ENCODE measurements at places on chromosomes 1 and 21.

- no peak for DNase-seq
Measured at GRCh38 chr1:209855623-209856022, 27.9 kb downstream of the UTP25 start.

DNA sequence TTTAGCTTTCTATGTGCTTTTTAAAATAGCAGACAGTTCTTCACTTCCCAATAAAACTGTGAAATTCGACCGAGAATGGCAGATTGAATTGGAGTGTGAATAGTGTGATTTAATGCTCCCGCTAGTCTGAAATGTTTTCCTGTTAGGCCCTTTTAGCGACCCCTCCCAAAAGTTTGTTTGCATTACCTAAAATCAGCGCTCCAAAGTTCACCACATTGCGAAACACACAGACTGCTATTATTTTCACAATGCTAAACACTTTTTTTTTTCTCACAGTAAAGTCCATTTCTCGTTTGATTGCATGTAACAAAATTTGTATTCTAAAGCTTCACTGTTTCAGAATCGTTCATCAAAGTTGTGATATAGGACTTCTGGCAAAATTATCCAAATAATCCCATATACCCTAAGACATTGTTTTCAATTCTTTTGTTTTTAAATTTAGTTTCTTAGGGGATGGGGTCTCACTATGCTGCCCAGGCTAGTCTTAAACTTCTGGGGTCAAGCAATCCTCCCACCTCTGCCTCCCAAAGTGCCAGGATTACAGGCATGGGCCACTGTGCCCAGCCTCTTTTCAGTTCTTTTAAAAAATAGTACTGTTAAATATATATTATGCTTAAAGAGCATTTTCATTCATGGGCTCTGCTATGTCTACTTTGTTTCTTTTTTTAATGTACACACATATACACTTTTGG lies 76.5 kb upstream of the USH2A start:
- no peak for DNase-seq

DNA sequence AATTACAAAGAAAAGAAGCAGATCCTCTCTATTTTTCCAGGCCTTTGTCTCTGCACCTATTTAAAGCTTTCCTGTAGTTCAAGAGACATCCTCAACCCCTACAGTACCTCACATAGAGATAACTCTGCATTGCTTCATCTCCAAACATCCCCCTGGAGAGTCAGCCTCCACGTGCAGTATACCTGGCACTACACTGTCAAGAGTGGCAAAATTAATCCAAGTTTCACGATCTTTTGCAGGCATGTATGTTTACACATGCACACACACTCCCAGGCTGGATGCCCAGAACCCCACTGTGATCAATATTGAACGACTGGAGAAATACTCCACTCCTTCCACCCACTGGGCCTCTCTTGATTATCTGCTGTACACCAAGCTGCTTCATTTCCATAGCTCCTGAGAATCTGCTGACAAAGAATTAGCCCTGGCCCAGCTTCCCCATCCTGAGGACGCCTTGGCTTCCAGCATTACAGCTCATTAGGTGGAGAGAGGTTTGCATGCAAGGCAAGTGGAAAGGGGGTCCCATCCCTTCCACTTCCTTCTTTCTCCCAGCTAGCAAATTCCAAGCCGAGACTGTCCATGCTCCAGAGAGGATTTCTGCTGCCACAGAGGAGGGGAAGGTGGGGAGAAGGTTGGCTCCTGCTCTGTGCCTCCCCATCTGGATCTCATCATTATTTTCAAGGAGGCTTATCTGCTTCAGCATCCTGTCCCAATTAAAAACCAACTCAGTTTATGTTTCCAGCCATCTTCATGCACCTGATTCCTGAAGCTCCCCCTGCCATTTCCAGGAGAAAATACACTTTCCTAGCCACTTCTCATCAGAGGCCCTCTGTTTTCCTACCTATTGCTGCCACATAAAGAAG lies 66.5 kb upstream of the GOLT1A start:
- no peak for DNase-seq

DNA sequence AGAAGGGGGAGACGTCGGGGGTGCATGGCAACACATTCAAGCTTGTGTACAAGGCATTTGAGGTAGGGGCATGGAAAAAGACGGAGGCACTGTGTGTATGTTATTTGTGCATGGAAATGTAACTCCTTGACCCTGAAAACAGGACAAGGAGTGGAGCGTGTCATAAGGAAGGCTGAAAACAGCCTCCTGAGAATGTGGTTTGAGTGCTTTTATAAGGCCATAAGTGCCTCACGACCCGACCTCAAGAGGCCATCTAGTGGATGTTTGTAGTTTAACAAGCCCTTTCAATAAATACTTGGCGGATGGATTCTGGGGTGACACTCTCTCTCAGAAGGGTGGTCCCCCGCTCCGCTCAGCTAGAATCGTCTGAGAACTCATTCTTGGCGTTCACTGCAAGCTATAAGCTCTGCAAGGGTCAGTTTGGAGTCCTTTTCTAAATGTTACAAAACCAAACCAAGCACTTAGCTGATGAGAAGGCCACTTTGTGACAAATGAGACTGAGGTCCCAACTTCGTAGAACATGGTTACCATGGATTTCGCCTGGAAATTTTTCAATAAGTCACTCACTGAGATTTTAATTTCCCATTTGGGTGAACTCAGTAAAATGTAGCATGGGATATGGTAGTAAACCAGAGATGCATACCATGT lies 38.8 kb upstream of the CLCA4 start:
- DNase-seq: no peak

GRCh38 chr21:29384683-29385359 lies 86.1 kb downstream of the BACH1 start:
- DNase-seq: no peak

GRCh38 chr1:200794506-200795065 lies 55.9 kb downstream of the CAMSAP2 start:
- no peak for DNase-seq

GRCh38 chr1:242033447-242033846 lies 34.5 kb upstream of the MAP1LC3C start:
- no peak for DNase-seq

GRCh38 chr1:8937701-8938100 lies 8.0 kb upstream of the CA6 start:
- no peak for DNase-seq

- no peak for DNase-seq
Measured at GRCh38 chr1:89611721-89612120, 21.2 kb upstream of the LRRC8C start.

GRCh38 chr1:1920057-1920607 lies 1.1 kb upstream of the TMEM52 start:
- DNase-seq: no peak

DNA sequence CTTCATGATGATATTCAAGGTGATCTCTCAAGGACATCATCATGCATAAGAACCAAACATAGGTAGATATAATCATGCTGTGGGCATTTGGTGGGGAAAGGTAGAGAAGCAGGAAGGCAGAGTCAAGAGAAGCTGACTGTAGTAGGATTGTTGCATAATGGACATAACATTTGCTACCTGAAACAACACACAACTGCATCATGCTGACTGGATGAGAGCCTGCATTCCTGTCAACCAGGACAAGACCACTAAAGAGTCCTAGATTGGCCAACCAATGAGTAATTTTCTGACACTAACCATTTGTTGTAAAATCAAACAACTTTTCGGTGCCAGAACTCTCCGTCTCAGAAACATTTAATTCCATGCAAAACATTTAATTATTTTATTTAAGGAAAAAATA lies 377.2 kb downstream of the PLPP3 start:
- no peak for DNase-seq

DNA sequence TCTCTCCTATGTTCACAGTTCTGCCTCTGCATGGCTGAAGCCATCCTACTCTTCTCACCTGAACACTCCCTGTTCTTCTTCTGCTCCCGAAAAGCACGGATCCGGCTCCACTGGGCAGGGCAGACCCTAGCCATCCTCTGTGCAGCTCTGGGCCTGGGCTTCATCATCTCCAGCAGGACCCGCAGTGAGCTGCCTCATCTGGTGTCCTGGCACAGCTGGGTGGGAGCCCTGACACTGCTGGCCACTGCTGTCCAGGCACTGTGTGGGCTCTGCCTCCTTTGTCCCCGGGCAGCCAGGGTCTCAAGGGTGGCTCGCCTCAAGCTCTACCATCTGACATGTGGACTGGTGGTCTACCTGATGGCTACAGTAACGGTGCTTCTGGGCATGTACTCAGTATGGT lies 1.8 kb downstream of the CYB561D1 start:
- no peak for DNase-seq

GRCh38 chr1:218679391-218679790 lies 334.3 kb downstream of the TGFB2 start:
- no peak for DNase-seq

GRCh38 chr1:172642970-172643369 lies 15.9 kb upstream of the FASLG start:
- no peak for DNase-seq

- DNase-seq: no peak
Measured at GRCh38 chr1:248822148-248823032, 3.3 kb downstream of the SH3BP5L start.

- no peak for DNase-seq
Measured at GRCh38 chr1:175679981-175680652, 63.3 kb downstream of the TNR start.

DNA sequence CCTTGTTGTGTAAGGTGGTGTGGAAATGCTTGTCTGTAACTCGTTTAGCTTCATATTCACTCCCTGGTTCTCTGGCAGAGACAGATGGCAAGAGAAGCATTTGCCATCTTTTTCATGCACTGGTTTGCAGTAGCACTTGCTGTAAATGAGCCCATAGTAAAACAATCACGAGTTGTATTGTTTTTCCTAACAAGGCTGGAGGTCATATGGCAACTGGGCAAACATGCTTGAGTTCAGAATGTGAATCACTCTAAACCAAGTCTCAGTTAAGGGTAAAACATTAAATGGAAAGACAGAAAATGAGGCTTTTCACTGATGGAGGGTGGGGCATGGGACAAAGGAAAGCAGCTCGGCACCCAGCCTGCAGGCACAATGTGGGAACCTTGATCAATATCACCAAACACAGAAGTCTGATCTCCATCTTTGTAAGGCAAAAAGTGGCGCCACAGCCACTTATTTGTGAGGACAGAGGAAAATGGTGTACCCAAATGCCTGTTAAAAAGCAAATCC lies 26.5 kb upstream of the LPAR3 start:
- no peak for DNase-seq

DNA sequence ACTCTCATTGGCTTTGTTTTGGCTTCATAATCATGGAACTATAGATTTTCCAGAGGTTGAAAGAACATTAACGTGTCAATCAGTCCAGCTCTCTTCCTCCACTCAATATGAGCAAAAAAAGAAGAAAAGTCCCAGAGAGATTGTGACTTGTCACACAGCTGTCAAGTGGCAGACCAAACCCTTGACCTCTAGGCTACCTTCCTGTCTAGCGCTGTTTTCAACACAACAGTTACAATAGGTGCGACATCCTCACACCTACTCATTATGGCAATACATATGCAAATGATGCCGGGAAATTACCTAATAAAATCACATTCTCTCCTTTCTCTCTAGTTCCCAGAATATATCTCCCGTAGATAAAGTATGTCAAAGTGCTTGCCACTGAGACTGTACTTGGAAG lies 1.1 kb downstream of the WARS2 start:
- DNase-seq: no peak

GRCh38 chr1:154557248-154557938 lies 1.1 kb downstream of the UBE2Q1 start:
- DNase-seq: no peak

DNA sequence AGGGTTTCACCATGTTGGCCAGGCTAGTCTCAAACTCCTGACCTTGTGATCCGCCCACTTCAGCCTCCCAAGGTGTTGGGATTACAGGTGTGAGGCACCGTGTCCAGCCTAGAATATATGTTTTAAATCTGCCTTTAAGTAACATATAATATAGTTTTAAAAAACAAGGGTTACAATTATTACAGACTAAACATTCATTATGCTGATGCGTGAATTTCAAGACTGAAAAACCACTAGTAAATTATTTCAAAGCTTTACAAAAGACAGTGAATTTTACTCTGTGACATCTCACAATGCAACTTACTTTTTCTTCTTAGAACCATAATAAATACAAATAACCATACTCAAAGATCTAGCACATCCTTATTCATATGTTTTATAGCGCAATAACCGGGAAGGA lies 24.7 kb downstream of the ZNF684 start:
- DNase-seq: no peak

- peak; percentile 49 for DNase-seq
Measured at GRCh38 chr1:109509176-109510134, at the start of gene AMIGO1. Gene AMIGO1, minus strand, starts transcription at chr1:109509727. Its CDS starts 815 bp downstream, at chr1:109508912.

DNA sequence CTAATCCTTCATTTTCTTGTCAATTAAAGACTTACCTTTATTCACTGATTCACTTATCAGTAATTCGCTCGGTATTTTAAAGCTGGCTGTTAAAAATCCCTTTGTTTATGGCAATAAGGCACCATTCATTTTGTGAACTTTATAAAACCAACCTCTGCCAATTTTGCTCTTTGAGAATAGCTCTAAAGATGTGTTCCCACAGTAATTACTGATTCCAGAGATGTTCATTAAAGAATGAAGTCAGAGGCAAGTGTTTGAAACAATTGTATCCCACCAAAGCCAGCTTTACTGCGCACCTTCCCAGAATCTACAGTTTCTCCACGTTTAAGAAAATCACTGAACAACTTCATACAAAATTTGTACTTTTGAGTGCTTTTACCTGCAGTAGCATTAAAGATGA lies 424.5 kb downstream of the USP25 start:
- DNase-seq: no peak

- DNase-seq: no peak
Measured at GRCh38 chr1:43540653-43541071, 10.0 kb downstream of the PTPRF start.

Data from activated CD8-positive, alpha-beta memory T cell treated with anti-CD3 and anti-CD28 coated beads for 1 hour (primary cell).